ENCODE measurements at places on chromosomes 16 and 17.

GRCh38 chr17:31225831-31226230, 71.2 kb downstream of the OMG start:
- no peak for DNase-seq

DNA sequence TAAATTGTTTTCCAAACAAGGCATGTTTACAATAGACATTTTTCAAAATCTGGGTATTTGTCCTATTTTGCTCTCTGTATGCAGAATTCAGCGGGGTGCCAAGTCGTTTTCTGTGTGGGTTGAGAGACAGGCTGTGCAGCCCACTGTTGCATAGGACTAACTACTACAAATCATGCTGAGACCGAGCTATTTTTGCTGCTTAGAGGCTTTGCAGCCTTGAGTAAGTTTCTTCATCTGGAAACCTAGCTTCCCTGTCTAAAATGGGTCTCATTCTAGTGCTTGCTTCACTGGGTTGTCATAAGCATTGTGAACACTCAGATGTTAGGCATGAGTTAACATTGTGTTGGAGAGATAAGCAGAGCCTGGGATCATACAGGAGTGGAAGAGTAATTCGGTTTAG, 1.3 kb downstream of the PRPSAP2 start:
- no peak for DNase-seq

GRCh38 chr16:73891129-73891542, 405.5 kb upstream of the PSMD7 start:
- DNase-seq: no peak

DNA sequence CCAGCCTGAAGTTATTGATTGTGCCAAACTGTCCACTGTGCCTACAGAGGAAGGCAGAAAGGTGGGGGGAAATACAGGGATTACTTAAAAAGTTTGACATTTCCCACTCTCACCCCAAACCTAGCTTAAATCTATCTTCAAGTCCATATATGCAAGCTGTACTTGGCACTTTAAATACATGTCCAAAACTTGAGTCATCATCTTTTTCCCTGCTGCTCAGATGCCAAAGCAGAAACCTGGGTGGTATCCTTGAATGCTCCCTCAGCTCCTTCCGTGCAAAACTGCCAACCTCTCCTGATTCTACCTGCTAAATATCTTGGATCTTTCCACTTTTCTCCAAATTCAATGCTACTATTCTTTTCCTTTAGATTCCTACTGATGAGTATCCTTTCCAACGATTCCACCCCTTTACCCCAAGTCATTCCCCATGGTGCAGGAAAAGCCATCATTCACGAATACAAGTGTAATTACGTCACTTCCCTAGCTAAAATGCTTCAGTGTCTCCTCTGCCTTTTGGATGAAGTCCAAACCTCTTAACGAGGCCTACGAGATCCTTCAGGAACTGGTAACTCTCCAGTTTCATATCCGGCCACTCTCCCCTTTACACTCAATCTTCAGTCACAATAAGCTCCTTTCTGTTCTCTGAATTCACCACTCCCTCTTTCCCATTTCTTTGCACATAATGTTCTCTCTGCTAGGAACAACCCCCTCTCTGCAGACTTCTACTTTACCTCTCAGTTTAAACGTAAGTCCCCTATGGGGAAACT, 9.3 kb downstream of the BECN1 start:
- DNase-seq: peak; percentile 26

GRCh38 chr17:72422505-72423285, 301.9 kb downstream of the SOX9 start:
- DNase-seq: peak; percentile 90

GRCh38 chr16:75865736-75866135, 139.4 kb upstream of the CPHXL start:
- DNase-seq: no peak

- DNase-seq: no peak
Observed at GRCh38 chr16:24013864-24014645, 178.3 kb downstream of the PRKCB start.

DNA sequence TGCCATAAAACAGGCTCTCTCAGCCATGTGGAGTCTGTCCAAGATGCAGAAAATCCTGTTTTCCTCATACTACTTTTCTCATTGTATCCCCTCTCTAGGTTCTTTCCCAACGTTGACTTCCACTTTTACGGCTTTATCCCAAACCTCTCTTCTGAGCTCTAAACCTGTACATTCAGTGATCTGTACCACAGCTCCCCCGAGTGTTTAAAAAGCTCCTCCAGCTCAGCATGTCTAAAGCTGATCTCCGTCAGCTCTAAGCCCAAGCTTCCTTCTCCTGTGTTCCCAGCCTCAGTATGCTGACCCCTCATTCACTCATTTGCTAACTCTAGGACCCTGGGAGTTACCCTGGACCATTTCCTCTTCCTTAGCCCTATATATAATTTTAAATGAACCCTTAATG, 144.6 kb downstream of the DNAH9 start:
- no peak for DNase-seq

- DNase-seq: no peak
Observed at GRCh38 chr16:83302853-83303252, 504.9 kb upstream of the HSBP1 start.

DNA sequence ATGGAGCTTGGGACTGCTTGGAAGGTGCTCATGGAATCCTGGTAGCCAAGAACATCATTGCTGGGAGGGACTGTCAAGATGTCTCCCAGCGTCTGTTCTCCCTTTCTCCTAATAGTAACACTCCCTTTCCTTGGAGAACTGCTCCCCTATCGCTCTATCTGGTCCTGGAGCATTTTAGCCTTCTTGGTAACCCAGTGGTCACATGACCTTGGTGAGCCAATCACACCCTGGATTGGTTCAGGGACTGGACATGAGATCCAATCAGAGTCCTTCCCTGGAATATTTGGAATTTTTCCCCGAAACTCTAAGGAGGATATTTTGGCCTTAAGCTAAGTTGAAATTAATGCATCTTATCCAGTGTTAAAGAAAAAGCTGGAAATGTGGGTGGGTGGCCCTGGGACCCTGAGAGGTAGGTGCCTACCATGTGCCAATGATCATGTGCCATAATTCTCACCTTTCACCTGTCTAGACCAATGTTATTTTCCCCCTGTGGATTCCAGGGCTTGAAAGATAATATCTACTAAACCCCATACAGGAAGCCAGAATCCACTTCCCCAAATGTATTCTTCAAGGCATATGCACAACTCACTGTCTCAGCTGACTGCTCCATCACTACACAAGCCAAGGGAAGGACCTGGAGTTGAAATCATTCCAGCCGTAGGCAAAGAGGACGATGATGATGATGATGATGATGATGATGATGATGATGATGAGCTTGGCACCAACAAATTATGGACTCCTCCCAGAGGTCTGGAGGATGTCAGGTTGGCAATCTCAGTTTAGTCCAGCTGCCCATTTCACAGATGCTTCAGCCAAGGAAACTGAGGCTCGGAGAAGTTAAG, 193.2 kb downstream of the RAB11FIP4 start:
- DNase-seq: no peak
